ENCODE measurements at places on chromosomes 6 and 20.

DNA sequence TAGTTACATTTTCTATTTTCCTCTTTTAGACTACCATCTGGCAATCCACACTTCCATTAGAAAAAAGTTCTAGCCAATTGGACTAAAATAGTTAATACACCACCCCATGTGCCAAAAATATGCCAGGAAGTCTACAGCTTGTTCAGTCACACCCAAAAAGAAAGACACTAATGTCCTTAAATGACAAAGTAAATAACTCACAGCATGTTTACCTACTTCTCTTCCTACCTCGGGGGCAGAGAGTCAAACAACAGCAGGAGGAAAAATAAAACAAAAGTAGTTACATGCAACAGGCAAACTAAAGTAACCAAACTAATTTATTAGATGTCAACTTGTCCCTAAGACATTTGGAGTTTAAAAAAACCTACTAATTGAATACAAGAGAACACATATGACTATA lies 57.0 kb downstream of the UBE3D start:
- no peaks in the 10 kb centered on the region for H3K36me3 ChIP-seq
- H3K27ac ChIP-seq: no peak overlapping the region
- H3K4me3 ChIP-seq: no peak overlapping the region
- no peak for DNase-seq

DNA sequence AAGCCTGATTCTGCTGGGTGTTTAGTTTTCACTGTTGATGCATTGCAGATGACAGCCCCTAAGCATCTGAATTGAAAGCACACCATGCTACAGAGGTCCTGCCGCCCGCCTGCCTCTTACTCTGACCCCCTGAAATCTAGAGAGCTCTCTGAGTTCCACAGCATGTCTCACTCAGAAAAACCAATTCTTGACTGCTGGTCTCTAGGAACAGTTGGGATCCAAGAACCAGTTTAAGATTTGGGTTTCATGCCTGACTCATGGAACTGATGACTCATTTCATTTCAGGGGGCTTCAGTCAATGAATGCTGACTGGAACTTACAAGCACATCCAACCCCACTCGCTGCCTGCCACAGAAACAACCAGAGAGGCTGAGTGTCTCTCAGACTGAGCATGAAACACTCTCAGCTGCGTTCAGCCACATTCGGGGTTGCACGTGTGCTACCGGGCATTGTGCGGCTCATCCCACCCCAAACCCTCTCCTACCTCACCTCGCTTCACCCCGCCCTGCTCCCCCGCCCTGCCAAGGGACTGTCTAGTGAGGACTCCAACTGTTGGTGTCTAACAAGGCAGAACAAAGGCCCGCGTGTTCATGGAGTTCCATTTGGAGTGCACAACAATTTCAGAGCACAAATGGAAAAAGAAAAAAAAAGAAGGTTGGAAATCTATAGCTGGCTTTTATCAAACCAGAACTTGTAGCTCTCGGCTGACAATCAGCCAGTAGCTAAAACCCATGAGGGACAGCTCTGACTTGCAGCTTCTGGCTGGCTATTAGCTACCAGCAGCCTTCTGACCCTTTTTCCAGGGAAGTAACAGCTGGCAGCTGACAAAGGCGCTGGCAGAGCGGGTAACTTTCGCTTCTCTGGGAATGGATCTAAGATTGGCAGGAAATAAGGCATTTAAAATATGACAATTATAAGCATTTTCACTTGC lies 20.0 kb upstream of the TRAF3IP2 start:
- peak overlapping the region; percentile 86 for H3K27ac ChIP-seq
- peak; percentile 88 for DNase-seq

GRCh38 chr6:123759472-123759871 lies 44.2 kb upstream of the NKAIN2 start:
- no peak for DNase-seq
- no peaks in the 10 kb centered on the region for H3K4me1 ChIP-seq
- no peaks in the 10 kb centered on the region for H3K36me3 ChIP-seq
- H3K27me3 ChIP-seq: no peaks in the 10 kb centered on the region
- H3K27ac ChIP-seq: no peak overlapping the region
- H3K4me3 ChIP-seq: no peak overlapping the region

- H3K36me3 ChIP-seq: no peaks in the 10 kb centered on the region
- no peak for DNase-seq
- H3K27ac ChIP-seq: no peak overlapping the region
- no peaks in the 10 kb centered on the region for H3K27me3 ChIP-seq
- H3K4me3 ChIP-seq: no peak overlapping the region
- no peaks in the 10 kb centered on the region for H3K4me1 ChIP-seq
These were observed 42.1 kb downstream of the SPACA1 start for GRCh38 chr6:88089708-88090107.

- no peak overlapping the region for H3K27ac ChIP-seq
- no peaks in the 10 kb centered on the region for H3K36me3 ChIP-seq
- H3K27me3 ChIP-seq: no peaks in the 10 kb centered on the region
- DNase-seq: no peak
- no peak overlapping the region for H3K4me3 ChIP-seq
- peaks cover 46% of the 10 kb centered on the region for H3K4me1 ChIP-seq
These were observed 6.8 kb downstream of the MKKS start for GRCh38 chr20:10427060-10427692.

GRCh38 chr6:110853754-110854477 lies 20.7 kb upstream of the AMD1 start:
- no peak overlapping the region for H3K27ac ChIP-seq
- no peaks in the 10 kb centered on the region for H3K4me1 ChIP-seq
- no peak overlapping the region for H3K4me3 ChIP-seq
- H3K36me3 ChIP-seq: no peaks in the 10 kb centered on the region
- DNase-seq: no peak

DNA sequence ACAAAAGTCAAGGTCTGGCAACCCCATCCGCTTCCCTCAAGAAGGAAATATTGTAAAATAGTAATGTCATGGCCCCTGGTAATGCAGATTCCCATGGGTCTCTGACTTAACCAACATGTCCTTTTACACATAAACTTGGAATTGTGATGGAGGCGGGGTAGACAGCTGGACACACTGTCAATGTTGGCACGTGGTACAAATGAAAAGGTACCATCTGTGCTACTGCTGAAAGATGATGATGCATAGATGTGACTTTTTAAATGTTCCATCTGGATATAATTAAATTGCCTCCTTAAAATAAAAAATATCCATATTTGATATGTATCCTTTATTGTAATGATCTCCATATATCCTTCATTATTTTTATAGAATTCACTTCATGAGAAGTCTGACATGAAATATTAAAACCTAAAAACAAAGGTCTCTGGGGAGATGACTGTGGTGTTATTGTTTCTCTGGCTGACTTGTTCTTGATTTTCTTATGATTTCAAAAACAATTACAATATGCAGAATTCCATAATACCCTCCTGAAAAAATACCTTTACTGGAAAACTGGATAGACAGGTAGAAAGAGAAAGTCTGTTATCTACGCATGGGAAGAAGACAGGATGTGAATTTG lies 104.5 kb downstream of the MKKS start:
- H3K4me3 ChIP-seq: no peak overlapping the region
- H3K4me1 ChIP-seq: no peaks in the 10 kb centered on the region
- no peaks in the 10 kb centered on the region for H3K27me3 ChIP-seq
- no peak for DNase-seq

GRCh38 chr6:141540207-141540606 lies 592.5 kb upstream of the GJE1 start:
- no peak for DNase-seq
- no peaks in the 10 kb centered on the region for H3K36me3 ChIP-seq
- H3K4me1 ChIP-seq: no peaks in the 10 kb centered on the region
- H3K4me3 ChIP-seq: no peak overlapping the region
- no peak overlapping the region for H3K27ac ChIP-seq

- H3K4me3 ChIP-seq: no peak overlapping the region
- H3K27ac ChIP-seq: no peak overlapping the region
- H3K4me1 ChIP-seq: peaks cover 20% of the 10 kb centered on the region
- no peaks in the 10 kb centered on the region for H3K36me3 ChIP-seq
- no peaks in the 10 kb centered on the region for H3K27me3 ChIP-seq
These were observed 17.0 kb downstream of the PHF20 start for GRCh38 chr20:35788796-35789195.

Data from vagina (tissue), 2 donors.